Thoracic aorta (tissue), 2 donors: ENCODE measurements at places on chromosomes 5 and 9. TPM values are rescaled to one million over a fixed set of nuclear protein-coding genes. Genes with fewer than 3 reads are reported as not detected.

DNA sequence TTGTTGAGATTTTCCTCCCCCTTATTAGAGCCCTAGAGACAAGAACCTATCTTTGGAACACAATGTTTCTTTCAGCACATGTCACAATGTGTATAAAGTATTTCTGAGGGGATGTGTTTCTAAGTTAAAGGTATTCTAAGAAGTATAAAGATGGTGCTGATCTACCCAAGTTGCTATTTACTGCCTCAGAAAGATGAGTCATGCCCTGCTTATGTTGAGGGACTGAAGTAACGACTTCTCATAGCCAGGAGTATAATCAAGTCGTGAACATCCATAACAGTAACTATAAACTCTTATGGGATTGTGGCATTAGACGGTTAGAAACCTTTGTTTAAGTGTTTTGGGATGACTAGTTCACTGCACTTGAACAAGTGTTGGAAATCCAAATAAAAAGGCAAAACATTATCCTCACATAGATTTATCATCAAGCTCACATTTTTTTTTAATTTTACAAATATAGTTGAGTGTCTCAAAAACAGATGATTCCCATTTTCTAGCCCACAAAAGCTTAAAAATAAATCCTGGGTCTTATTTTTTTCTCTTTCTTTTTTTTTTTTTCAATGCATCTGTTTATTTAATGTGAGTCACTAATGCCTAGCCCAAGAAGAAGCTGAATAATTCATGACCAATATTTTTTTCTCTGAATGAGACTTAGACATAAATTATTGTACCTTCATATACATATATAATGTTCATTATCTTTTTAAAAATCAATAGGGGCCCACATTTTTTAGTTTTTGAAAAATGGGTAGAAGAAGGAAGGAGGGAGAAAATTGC, 12.2 kb upstream of the TMEM252 start:
- H3K36me3 ChIP-seq: no peaks in the 10 kb centered on the region
- no peak overlapping the region for H3K27ac ChIP-seq
- no peaks in the 10 kb centered on the region for H3K27me3 ChIP-seq
- H3K4me1 ChIP-seq: no peaks in the 10 kb centered on the region

- H3K27ac ChIP-seq: no peak overlapping the region
- no peak overlapping the region for H3K4me3 ChIP-seq
- H3K4me1 ChIP-seq: no peaks in the 10 kb centered on the region
- no peaks in the 10 kb centered on the region for H3K36me3 ChIP-seq
- H3K27me3 ChIP-seq: no peaks in the 10 kb centered on the region
Observed at GRCh38 chr5:161138751-161139455, 286.9 kb upstream of the ATP10B start.

- no peak for DNase-seq
- no peaks in the 10 kb centered on the region for H3K36me3 ChIP-seq
- H3K4me3 ChIP-seq: no peak overlapping the region
- no peak overlapping the region for H3K27ac ChIP-seq
Observed at GRCh38 chr5:155934964-155935363, 392.0 kb upstream of the SGCD start.

The GRIN1 gene
- not detected for total RNA-seq

The GMCL2 gene
- total RNA-seq: not detected

The PKD2L2 gene
- not detected for total RNA-seq
